ENCODE measurements at places on chromosomes 3 and 15. TPM values are rescaled to one million over a fixed set of nuclear protein-coding genes. Genes with fewer than 3 reads are reported as not detected.
A peak's percentile ranks its signal among the peaks of the same experiment; 100 is the strongest.

GOLGA8T gene
- total RNA-seq = not detected

ATP13A3 gene
- 114 TPM for total RNA-seq

DNA sequence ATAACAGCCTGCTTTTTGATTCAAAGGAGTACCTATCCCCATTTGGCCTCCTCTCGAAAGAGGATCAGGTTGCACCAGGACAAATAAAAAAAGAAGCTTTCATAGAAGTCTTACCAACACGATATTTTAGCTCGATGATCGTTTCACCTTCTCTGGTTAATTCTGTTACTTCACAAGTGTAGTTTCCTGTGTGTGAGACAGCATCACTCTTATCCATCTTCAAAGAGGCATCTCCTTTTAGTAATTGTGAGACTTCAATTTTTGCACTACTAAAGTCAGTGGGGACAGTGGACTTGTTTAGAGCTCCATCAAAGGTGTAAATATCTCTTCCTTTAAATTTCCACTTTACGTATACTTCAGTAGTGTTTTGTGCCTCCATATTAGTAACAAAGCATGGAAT lies 11.0 kb downstream of the CD47 start:
- H3K27me3 ChIP-seq = no peaks in the 10 kb centered on the region
- peaks cover 62% of the 10 kb centered on the region for H3K36me3 ChIP-seq
- DNase-seq = peak; percentile 42
- H3K4me1 ChIP-seq = peaks cover 76% of the 10 kb centered on the region
- peak overlapping the region; percentile 92 for H3K4me3 ChIP-seq

DNA sequence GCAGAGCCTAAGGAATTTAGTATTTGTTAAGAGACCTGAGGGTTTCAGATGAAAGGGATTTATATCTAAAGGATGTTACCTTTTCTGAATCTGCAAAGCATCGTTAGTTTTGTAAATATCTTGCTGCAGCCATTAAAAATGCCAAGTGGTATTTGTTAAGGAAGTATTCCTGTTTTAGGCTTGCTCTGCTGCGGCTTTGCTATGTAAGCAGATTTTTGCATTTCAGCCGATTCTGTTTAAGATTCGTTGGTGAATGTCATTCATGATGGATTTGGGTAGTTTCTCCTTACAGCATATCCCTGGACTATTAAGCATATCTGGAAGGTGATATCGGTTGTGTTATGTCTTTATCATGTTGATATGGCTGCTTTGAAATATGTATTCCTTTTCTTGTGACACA lies 1.0 kb downstream of the USP8 start:
- peaks cover 6% of the 10 kb centered on the region for H3K36me3 ChIP-seq
- H3K4me1 ChIP-seq = peaks cover 24% of the 10 kb centered on the region
- H3K27ac ChIP-seq = peak overlapping the region; percentile 92
- H3K4me3 ChIP-seq = peak overlapping the region; percentile 93
- H3K27me3 ChIP-seq = no peaks in the 10 kb centered on the region
- no peak for DNase-seq

GRCh38 chr15:77667338-77668234 lies 34.9 kb upstream of the LINGO1 start:
- H3K27me3 ChIP-seq = no peaks in the 10 kb centered on the region
- no peaks in the 10 kb centered on the region for H3K4me1 ChIP-seq
- no peak overlapping the region for H3K4me3 ChIP-seq
- H3K27ac ChIP-seq = no peak overlapping the region
- no peaks in the 10 kb centered on the region for H3K36me3 ChIP-seq

DNA sequence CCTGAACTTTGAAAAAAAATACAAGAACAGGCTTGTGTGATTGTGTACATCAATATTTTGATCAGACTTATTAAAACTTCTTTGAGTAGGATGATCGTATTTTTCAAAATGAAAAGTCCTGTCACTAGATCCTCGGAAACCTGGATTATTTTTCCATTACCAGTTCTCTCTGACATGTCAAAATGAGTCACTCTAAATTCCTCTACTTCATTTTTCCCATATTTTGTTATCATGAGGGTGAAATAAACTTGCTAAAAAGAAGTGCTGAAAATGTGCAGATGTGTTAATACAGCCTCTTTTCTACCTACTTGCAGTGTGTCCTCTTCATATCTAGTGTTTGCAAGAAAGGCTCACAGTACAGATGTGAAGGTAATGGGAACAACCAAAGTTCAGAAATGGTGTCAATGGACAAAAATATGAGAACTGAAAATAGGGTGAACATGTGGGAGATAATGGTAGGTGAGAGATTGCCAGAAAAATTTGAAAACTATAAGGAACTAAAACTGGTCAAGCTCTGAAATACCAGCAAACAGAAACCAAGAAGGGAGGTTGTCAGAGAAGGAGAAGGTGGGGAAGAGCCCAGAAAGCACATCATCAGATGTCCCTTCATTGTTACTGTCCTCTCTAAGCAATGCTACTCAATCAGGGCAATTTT lies 108.2 kb downstream of the EOMES start:
- no peaks in the 10 kb centered on the region for H3K4me1 ChIP-seq
- no peak for DNase-seq
- no peak overlapping the region for H3K27ac ChIP-seq

GRCh38 chr3:184524981-184525336 lies 36.6 kb upstream of the EPHB3 start:
- peak; percentile 4 for DNase-seq
- H3K27ac ChIP-seq = no peak overlapping the region
- peak overlapping the region; percentile 66 for H3K4me3 ChIP-seq

TBC1D2B gene
- total RNA-seq = 117 TPM

DNAH12 gene
- 0.22 TPM for total RNA-seq

DNA sequence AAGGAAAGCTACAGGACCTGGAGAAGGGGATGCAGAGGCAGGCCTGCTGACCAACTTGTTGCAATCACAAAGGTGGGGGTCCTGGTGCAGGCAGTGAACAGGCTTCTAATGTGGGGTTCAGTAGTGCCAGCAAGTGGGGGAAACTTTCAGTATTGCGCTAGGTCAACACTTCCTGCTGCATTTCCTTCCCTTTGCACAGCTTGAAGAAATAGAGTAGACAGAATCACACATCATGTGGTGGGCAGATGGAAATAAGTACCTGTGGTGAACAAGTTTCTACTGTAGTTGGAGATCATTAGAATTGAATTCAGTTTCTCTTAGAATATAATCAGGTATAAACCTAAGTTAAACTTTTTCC lies 63.4 kb downstream of the RGMA start:
- DNase-seq = no peak
- peak overlapping the region; percentile 16 for H3K27ac ChIP-seq
- H3K4me3 ChIP-seq = peak overlapping the region; percentile 1
- no peaks in the 10 kb centered on the region for H3K27me3 ChIP-seq
- peaks cover 69% of the 10 kb centered on the region for H3K36me3 ChIP-seq

GRCh38 chr15:40466426-40467260 lies 4.1 kb upstream of the CHST14 start:
- peaks cover 38% of the 10 kb centered on the region for H3K36me3 ChIP-seq
- DNase-seq = no peak
- no peak overlapping the region for H3K27ac ChIP-seq
- no peak overlapping the region for H3K4me3 ChIP-seq
- peaks cover 7% of the 10 kb centered on the region for H3K4me1 ChIP-seq

GRCh38 chr3:15923640-15924405 lies 126.0 kb upstream of the ANKRD28 start:
- H3K4me1 ChIP-seq = no peaks in the 10 kb centered on the region
- no peak overlapping the region for H3K27ac ChIP-seq
- peak; percentile 26 for DNase-seq
- no peaks in the 10 kb centered on the region for H3K36me3 ChIP-seq

GRCh38 chr3:133455960-133456359 lies 56.1 kb downstream of the BFSP2 start:
- H3K4me1 ChIP-seq = peaks cover 2% of the 10 kb centered on the region
- H3K27ac ChIP-seq = no peak overlapping the region
- H3K27me3 ChIP-seq = no peaks in the 10 kb centered on the region
- no peaks in the 10 kb centered on the region for H3K36me3 ChIP-seq

DNA sequence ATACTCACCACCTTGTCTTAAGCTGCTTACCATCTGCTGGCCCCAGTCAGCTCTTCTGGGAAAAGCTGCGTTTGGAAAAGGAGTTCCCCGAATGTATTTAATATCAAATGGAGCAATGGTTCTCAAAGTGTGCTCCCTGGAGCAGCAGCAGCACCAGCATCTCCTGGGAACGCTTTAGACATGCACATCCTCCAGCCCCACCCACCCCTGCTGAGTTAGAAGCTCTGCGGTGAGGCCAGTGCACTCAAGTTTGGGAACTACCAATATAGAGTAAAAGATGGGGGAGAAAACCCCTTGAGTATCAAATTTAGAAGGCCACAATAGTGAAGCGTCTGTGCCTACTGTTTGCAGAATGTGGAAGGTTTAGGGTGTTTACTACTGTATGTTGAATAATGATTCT lies 124.0 kb upstream of the TOPAZ1 start:
- no peak for DNase-seq
- H3K4me3 ChIP-seq = no peak overlapping the region
- H3K27ac ChIP-seq = no peak overlapping the region
- no peaks in the 10 kb centered on the region for H3K36me3 ChIP-seq

DNA sequence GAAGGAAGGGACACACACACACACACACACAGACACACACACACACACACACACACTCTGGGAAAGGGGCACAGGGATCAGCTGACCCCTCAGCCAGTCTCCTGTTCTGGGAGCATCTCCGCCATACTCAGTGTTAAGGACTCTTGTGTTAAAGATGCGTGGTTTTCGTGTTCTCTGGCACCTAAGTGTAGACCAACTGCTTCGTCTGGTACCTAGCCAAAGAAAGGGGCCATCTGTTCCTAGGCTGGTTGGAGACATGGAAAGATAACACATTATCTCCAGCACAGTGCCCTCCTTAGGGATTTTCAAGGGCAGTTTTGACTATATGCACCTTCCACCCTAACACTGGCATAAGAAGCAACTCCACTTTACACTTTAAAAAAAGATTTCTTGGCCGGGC lies 65.1 kb downstream of the EPHB1 start:
- no peak overlapping the region for H3K27ac ChIP-seq
- no peak for DNase-seq
- no peaks in the 10 kb centered on the region for H3K4me1 ChIP-seq

DNA sequence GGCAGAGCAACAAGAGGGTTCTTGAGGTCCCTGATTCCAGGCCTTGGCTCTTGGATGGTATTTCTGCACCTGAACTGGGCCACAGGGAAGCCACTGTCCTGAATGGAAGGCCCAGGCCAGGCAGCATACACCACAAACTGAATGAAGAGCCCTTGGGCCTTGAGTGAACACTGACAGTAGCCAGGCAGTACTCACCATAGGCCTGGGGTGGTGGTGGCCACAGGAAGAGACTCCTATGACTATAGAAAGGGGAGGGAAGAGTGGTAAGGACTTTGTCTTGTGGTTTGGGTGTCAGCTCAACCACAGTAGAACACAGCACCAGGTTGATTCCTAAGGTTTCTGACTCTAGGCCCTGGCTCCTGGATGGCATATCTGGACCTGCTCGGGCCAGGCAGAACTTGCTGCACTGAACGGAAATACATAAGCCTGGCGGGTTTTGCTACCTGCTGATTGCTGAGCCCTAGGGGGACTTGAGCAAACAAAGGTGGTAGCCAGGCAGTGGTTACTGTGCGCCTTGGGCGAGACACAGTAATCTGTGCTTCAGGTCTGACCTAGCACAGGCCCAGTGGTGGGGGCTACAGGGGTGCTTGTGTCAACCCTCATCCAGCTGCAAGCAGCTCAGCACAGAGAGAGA lies 241.4 kb downstream of the ISL2 start:
- H3K27ac ChIP-seq = no peak overlapping the region
- H3K4me3 ChIP-seq = no peak overlapping the region
- peaks cover 4% of the 10 kb centered on the region for H3K36me3 ChIP-seq
- no peaks in the 10 kb centered on the region for H3K27me3 ChIP-seq
- no peaks in the 10 kb centered on the region for H3K4me1 ChIP-seq
- no peak for DNase-seq

All from CD4-positive, CD25-positive, alpha-beta regulatory T cell (primary cell).